CD4-positive, alpha-beta T cell (primary cell): ENCODE measurements at places on chromosomes 5 and 9. TPM values are rescaled to one million over a fixed set of nuclear protein-coding genes. Genes with fewer than 3 reads are reported as not detected.

WDR38 gene
- not detected for total RNA-seq

ADRA1B gene
- not detected for total RNA-seq

XRCC4 gene
- 1.8 TPM for total RNA-seq

CCDC192 gene
- not detected for total RNA-seq

NXNL2 gene
- total RNA-seq: not detected

PRSS3 gene
- not detected for total RNA-seq

FAM114A2 gene
- 21.9 TPM for total RNA-seq

ROR2 gene
- total RNA-seq: not detected

LCN15 gene
- total RNA-seq: not detected

ARHGAP26 gene
- total RNA-seq: 24.9 TPM

DNA sequence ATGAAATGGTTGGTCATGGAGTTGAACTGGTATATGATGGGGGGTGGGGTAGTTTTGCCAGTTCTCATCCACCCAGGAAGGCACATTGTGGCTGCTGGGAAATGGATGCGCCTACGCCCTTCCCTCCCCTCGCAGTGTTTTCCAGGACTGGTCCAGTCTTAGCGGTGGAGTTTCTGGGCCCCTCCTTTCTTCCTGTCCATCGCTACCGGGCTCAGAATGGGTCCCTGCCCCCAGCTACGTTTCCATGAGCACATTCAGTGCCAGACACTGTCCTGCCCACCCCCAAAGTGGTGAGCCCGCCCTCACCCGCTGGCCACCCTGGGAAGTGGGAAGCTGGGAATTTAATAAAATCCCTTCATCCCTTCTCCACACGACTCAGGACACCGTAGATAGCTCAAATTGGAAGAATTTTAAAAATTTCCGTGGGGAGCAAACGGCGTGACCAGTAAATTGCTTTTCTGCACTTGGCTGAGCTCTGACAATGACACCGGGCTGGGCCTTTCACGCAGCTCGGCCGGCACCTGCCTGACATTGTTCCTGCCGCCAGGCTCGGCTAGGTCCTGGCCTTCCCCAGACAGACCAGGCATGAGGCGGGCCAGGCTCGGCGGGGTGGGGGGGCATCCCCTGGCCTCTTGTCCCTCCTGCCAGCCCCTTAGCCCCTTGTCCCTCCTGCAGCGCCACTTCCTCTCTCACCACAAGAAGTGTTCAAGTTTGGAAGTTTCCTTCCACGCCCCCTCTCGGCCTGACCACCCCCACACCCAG is 3.6 kb downstream of the FGF18 start:
- DNase-seq: no peak
- H3K4me3 ChIP-seq: no peak overlapping the region
- H3K27me3 ChIP-seq: peaks cover 16% of the 10 kb centered on the region

- DNase-seq: no peak
- H3K27me3 ChIP-seq: no peaks in the 10 kb centered on the region
- H3K36me3 ChIP-seq: no peaks in the 10 kb centered on the region
- no peaks in the 10 kb centered on the region for H3K4me1 ChIP-seq
- no peak overlapping the region for H3K27ac ChIP-seq
- no peak overlapping the region for H3K4me3 ChIP-seq
Measured at GRCh38 chr5:159444441-159445082, 114.3 kb upstream of the IL12B start.

- H3K4me3 ChIP-seq: no peak overlapping the region
- no peak for DNase-seq
- no peaks in the 10 kb centered on the region for H3K27me3 ChIP-seq
- no peaks in the 10 kb centered on the region for H3K4me1 ChIP-seq
- no peaks in the 10 kb centered on the region for H3K36me3 ChIP-seq
Measured at GRCh38 chr5:116448870-116449427, 125.7 kb downstream of the SEMA6A start.

DNA sequence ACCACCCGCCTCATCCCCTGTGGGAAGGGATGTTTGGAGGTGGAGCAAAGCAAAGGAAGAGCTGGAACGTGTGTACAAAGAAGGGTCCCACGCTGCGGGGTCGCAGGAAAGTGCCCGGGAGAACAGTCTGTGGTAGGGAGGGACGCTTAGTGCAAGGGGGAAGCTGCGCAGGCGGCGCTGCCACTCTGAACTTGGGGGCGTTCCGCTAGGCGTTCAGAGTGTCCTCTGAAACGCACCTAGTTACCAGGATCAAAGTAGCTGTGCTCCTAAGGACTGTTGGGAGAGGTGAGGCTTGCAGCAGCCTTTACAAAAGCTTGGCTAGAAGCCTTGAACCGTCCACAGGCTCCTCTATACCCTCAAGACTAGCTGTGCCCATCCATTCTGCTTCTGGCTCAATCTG is 29.3 kb upstream of the PDE8B start:
- H3K4me1 ChIP-seq: peaks cover 5% of the 10 kb centered on the region
- no peaks in the 10 kb centered on the region for H3K36me3 ChIP-seq
- no peak overlapping the region for H3K4me3 ChIP-seq
- no peak for DNase-seq

DNA sequence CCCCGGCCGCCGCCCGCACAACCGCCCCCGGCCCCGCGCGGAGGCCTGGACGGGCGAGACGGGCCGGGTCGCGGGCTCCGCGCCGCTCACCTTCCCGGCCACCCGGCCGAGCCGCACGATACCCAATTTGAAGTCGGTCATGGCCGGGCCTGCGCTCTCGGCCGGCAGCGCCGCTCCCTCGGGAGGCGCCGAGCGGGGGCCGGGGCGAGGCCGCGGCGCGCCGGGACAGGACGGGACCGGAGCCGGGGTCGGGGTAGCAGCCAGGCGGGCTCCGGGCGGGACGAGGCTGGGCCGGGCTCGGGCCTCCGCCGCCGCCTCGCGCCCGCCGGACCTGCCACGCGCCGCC is 216 bp downstream of the ZMYND19 start:
- H3K4me3 ChIP-seq: no peak overlapping the region
- H3K27ac ChIP-seq: no peak overlapping the region
- H3K27me3 ChIP-seq: no peaks in the 10 kb centered on the region
- H3K36me3 ChIP-seq: peaks cover 20% of the 10 kb centered on the region
- H3K4me1 ChIP-seq: peaks cover 21% of the 10 kb centered on the region

GRCh38 chr9:120702075-120702474 is 12.2 kb downstream of the MEGF9 start:
- no peak for DNase-seq
- H3K27ac ChIP-seq: no peak overlapping the region
- no peak overlapping the region for H3K4me3 ChIP-seq

GRCh38 chr5:135051872-135052271 is 17.8 kb upstream of the PITX1 start:
- no peaks in the 10 kb centered on the region for H3K36me3 ChIP-seq
- no peak for DNase-seq
- H3K4me1 ChIP-seq: no peaks in the 10 kb centered on the region
- H3K27me3 ChIP-seq: peaks cover 2% of the 10 kb centered on the region

GRCh38 chr5:174118823-174119467 is 73.4 kb downstream of the NSG2 start:
- no peaks in the 10 kb centered on the region for H3K27me3 ChIP-seq
- no peak overlapping the region for H3K27ac ChIP-seq
- no peaks in the 10 kb centered on the region for H3K36me3 ChIP-seq
- no peak for DNase-seq
- no peak overlapping the region for H3K4me3 ChIP-seq

DNA sequence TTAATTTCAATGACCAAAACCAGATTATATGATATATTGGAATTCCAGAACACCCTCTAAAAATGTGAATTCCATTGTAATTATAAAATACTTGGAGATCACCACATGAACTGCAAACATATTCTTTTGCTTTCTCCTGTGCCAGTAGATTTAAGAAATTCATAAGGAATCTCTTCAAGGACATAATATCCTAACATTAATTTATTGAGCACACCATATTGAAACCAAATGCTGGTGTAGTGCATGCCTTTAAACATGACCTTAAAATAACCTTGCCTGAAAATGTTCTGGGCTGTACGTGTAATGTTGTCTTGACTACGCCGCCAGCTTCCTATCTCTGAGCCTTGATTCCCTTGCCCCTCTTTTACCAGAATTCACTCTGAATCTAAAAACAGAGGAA is 205.0 kb upstream of the ACTBL2 start:
- no peaks in the 10 kb centered on the region for H3K4me1 ChIP-seq
- H3K27ac ChIP-seq: no peak overlapping the region
- DNase-seq: no peak
- no peak overlapping the region for H3K4me3 ChIP-seq
- no peaks in the 10 kb centered on the region for H3K36me3 ChIP-seq

DNA sequence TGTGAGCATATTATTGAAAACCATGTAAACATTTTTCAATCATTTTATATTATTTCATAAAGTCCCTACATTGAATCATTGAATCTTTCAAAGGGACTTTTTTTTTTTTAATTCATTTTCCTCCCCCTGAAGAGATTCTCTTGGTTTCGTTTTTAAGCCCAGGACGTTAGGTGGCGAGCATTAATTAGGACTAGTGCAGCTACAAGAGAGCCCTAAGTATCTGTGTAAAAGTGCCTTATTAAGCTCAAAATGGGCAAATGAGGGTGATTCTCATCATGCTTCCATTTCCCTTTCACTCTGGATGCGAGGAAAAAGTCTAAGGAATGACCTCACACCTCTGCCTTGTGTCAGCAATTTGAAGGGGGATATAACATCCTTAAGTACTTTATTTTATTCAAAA is 517.9 kb upstream of the ITGA1 start:
- H3K27me3 ChIP-seq: no peaks in the 10 kb centered on the region
- no peak overlapping the region for H3K27ac ChIP-seq
- H3K36me3 ChIP-seq: no peaks in the 10 kb centered on the region
- DNase-seq: no peak

DNA sequence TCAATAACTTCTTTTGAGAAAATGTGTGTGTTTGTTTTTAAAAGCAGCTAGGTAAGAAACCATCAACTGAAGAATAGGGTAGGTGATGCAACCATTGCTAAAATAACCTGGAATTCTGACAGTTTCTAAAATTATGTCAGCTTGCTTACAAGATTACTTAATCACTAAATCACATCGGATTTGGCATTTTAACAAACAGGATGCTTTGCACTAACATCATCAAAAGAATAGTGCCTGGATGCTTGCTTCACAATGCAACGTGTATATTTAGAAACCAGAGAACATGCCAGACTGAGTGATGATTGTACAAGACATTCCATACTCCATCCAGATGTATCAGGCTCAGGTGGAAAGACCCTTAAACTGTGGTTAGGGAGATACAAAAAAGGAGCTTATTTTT is 43.9 kb downstream of the PAM start:
- no peaks in the 10 kb centered on the region for H3K36me3 ChIP-seq
- H3K4me3 ChIP-seq: no peak overlapping the region
- DNase-seq: no peak
- H3K27ac ChIP-seq: no peak overlapping the region
- no peaks in the 10 kb centered on the region for H3K27me3 ChIP-seq

- no peak overlapping the region for H3K27ac ChIP-seq
- no peak for DNase-seq
- H3K4me3 ChIP-seq: no peak overlapping the region
- H3K36me3 ChIP-seq: no peaks in the 10 kb centered on the region
Measured at GRCh38 chr5:93245226-93245625, 335.8 kb downstream of the NR2F1-AS1 start.

DNA sequence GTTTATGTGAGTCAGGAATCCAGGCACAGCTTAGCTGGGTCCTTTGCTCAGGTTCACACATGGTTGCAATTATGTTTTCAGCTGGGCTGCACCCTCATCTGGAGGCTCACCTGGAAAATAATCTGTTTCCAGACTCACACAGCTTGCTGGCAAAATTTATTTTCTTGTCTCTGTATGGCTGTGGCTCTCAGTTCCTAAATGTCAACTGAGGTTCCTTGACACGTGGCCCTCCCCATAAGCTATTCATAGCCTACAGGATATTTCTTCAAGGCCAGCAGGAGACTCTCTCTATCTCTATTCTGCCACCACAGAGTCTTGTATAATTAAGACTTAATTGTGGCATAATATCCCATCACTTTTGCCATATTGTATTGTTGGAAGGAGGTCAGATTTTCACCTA is 732.0 kb downstream of the CDH18 start:
- no peak overlapping the region for H3K27ac ChIP-seq
- no peaks in the 10 kb centered on the region for H3K4me1 ChIP-seq
- H3K27me3 ChIP-seq: no peaks in the 10 kb centered on the region
- H3K36me3 ChIP-seq: no peaks in the 10 kb centered on the region
- DNase-seq: no peak
- H3K4me3 ChIP-seq: no peak overlapping the region
